ENCODE measurements at places on chromosomes 1 and 21. TPM values are rescaled to one million over a fixed set of nuclear protein-coding genes. Genes with fewer than 3 reads are reported as not detected.

Gene SPATA46
- total RNA-seq, result not detected

Gene MAN1C1
- 4.4 TPM for total RNA-seq

Gene FOXJ3
- total RNA-seq, result 15.0 TPM

Gene RRP1B
- 11.8 TPM for total RNA-seq

Gene AKR7A3
- 0.43 TPM for total RNA-seq

Gene S100A12
- not detected for total RNA-seq

Gene PAPPA2
- total RNA-seq, result 2.8 TPM

Gene KCNJ9
- 0.09 TPM for total RNA-seq

Gene CIART
- total RNA-seq, result 4.9 TPM

Gene CDC42BPA
- 42.1 TPM for total RNA-seq

Gene COL9A2
- 4.3 TPM for total RNA-seq

Data from bronchial smooth muscle cell (primary cell).